ENCODE measurements at places on chromosomes 12 and 14. TPM values are rescaled to one million over a fixed set of nuclear protein-coding genes. Genes with fewer than 3 reads are reported as not detected.

The ST8SIA1 gene
- total RNA-seq: 1.3 TPM

The PTGDR gene
- total RNA-seq: not detected

The ANKRD33 gene
- not detected for total RNA-seq

The DIO2 gene
- total RNA-seq: 54.0 TPM

The SLCO1C1 gene
- total RNA-seq: not detected

The CMKLR1 gene
- total RNA-seq: 5.7 TPM

The OTUB2 gene
- total RNA-seq: 10.3 TPM

The APOF gene
- not detected for total RNA-seq

The COCH gene
- total RNA-seq: not detected

The VPS33A gene
- 11.6 TPM for total RNA-seq
